ENCODE measurements at places on chromosomes 11 and 22. TPM values are rescaled to one million over a fixed set of nuclear protein-coding genes. Genes with fewer than 3 reads are reported as not detected.

Gene ZNF214
- total RNA-seq, result 1.1 TPM

Gene PATE2
- total RNA-seq, result 0.07 TPM

Gene LMO1
- total RNA-seq, result not detected

GRCh38 chr11:114181752-114182151 is 114.4 kb upstream of the NNMT start:
- no peak for DNase-seq

Measured in MG63 (cell line).